ENCODE measurements at places on chromosomes 12 and 14. TPM values are rescaled to one million over a fixed set of nuclear protein-coding genes. Genes with fewer than 3 reads are reported as not detected.

The DENR gene
- 34.8 TPM for polyA plus RNA-seq

The USP44 gene
- 53.9 TPM for polyA plus RNA-seq

The TPPP2 gene
- not detected for polyA plus RNA-seq

The CACNA2D4 gene
- polyA plus RNA-seq: 0.22 TPM

The CCNB1IP1 gene
- 69.2 TPM for polyA plus RNA-seq

The NR1H4 gene
- not detected for polyA plus RNA-seq

The GLIPR1L1 gene
- not detected for polyA plus RNA-seq

DNA sequence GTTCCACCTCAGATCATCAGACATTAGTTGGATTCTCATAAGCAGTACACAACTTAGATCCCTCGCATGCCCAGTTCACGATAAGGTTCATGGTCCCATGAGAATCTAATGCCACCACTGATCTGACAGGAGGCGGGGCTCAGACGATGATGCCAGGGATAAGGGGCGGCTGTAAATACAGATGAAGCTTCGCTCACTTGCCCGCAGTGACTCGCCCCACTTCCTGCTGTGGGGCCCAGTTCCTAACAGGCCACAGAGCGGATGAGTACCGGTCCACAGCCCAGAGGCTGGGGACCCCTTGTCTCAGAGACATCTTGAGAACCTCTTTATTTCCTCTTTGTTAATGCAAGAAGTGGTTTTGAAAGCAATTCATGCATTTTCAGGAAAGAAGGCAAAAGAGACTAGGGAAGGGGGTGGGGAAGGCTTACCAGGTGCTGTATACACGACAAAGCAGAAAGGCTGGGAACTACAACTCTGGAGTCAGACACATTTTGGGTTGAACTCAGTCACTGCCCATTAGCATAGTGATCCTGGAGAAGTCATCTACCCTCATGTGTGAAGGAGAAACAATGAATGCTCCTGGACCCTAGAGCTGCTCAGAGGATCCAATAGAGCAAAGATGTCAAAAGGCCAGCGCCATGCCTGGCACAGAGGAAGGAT, 68.7 kb downstream of the EID3 start:
- no peak for DNase-seq

DNA sequence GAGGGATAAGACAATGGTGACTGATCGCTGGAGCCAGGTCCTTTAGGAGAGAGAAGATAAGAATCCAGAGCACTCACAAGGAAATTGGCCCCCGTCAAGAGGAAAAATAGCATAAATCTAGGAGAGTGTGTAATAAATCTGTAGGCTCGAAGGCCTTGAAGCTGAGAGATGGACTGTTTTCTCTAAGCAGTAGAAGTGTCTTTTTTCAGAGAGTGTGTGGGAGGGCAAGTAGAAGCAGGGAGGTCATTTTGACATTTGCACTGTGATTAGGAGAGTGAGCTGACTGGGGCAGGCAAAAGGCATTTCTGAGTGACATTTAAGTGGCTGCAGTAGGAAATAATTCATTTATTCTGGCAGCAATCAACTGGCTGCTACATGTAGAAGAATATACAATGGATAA, 78.0 kb upstream of the DDHD1 start:
- DNase-seq: no peak

GRCh38 chr14:54691525-54692283, 124.8 kb downstream of the SAMD4A start:
- no peak for DNase-seq

GRCh38 chr14:69171569-69171968, 18.6 kb upstream of the DCAF5 start:
- DNase-seq: no peak

DNA sequence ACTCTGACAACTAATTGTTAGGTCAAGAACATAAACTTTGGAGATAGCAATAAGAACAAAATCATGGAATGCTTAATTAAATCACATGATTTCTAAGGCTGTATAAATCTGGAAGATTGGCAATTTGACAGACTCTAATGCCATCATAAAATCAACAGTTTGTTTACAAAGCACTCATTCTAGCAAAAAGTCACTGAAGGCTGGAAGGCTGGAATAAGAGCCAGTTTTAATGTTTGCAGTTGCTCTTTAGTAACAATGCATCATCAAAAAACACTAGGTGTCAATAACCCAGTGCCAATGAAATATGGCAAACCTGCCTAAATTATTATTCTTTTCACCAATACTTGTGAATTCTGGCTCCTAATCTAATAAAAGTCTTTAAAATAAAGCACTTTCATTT, 65.0 kb downstream of the NUMB start:
- no peak for DNase-seq

DNA sequence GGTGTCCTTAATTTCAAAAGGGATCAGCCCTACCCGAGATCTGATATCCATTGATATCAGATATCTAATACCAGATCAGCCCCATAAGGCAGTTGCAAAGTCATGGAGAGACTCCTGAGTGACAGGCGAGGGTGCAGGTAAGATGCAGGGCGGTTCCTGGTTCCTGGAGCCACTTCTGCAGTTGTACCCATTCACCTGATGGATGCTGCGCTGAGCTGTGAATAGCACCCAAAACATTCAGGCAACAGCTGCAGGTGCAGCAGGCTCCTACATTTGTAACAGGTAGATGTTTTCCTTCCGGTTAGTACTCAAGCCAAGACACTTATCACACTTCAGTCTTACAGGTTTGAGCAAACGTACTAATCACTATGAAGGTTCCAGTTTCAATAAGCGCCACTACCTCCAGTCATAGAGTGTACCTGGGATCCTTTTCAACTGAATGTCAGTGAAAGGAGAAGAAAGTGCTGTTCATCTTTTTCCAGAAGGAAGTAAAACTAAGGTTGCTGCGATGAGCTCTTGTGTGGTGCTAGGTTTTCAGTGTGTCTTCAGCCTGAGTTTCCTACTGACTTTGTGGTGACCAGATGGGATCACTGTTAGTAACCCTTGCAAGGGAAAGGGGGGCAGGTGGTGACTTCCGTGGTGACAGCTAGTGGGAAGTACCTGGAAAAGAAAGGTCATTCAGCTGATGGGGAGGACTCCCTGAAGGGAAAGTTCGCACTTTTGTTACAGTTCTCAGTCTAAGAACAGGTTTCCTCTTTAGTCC, 1.9 kb downstream of the ATP6V0A2 start:
- no peak for DNase-seq

- DNase-seq: no peak
Observed at GRCh38 chr12:54369597-54370131, 5.4 kb upstream of the GPR84 start.

DNA sequence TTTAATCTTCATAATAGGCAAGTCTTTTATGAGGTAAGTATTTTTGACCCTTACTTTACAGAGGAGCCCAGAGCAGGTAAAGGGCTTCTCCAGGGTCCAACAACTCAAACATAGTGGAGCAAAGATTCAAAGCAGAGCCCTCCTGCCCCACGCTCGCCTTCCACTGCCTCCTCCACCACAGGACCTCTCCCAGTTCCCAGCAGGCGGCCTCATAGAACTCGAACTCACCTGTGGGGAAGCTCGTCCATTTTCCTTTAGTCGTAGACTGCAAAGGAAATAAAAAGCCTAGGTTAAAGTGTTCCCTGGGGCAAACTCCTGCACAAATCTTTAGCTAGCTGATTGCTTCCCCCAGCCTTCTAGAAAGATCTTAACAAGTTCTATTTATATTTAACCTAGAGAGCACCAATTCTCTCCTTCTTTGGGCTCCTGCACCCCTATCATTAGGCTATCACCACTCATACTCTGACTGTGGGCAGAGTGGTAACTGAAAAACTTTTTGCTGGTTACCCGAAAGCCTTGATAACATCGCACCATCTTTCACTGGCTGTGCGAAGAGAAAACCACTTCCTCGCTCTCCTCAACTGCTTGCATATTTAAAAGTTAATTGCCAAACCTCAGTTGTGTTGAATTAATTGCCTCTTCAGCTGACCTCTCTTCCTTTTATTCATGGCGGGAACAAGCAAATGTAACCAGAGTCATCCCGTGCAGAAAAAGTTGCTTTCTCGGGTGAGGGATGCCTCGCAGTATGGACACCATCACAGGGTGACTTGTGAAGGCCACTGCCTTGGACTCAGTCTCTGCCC, 299.6 kb downstream of the DPF3 start:
- no peak for DNase-seq

- no peak for DNase-seq
Observed at GRCh38 chr12:92370828-92371227, 225.2 kb upstream of the BTG1 start.

GRCh38 chr14:21723431-21724045, 49.9 kb upstream of the OR4E1 start:
- no peak for DNase-seq

- no peak for DNase-seq
Observed at GRCh38 chr14:103308717-103309616, 25.1 kb upstream of the EIF5 start.

GRCh38 chr14:34985740-34986139, 2.9 kb downstream of the SRP54 start:
- no peak for DNase-seq

DNA sequence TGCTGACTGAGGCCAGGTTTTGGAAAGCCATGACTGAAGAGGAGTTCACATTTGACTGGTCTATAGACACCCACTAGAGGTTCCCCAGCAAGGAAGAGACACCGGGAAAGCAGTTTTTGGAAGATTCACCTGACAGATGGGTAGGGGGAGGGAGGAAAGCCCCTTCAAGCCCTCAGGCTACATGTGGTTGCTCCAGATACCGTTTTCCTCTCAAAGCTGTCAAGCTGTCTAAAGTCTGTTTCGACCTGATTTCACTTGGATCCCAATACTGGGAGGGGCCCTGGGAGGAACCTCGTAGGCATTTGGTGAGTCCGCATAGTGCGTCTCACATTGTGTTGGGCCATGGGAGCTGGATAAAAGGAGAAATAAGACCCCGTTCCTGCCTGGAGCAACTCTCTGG, 1.7 kb upstream of the LRP1 start:
- no peak for DNase-seq
